ENCODE measurements at places on chromosomes 4 and X. TPM values are rescaled to one million over a fixed set of nuclear protein-coding genes. Genes with fewer than 3 reads are reported as not detected.

Gene MAGEA10
- not detected for total RNA-seq

Gene CT45A5
- not detected for total RNA-seq

Gene SPATA18
- 4.4 TPM for total RNA-seq

Gene HSD17B13
- 0.22 TPM for total RNA-seq

Gene SGMS2
- 96.4 TPM for total RNA-seq

Gene PCYT1B
- 2.1 TPM for total RNA-seq

Gene POF1B
- total RNA-seq: not detected

Gene GUCY1A1
- 0.11 TPM for total RNA-seq

Gene FAM47C
- total RNA-seq: not detected

Gene CBLL2
- total RNA-seq: not detected

Gene BEND4
- total RNA-seq: 0.12 TPM

Gene ANOS1
- 7.9 TPM for total RNA-seq

Gene GYPE
- 0.25 TPM for total RNA-seq

Gene CT45A1
- not detected for total RNA-seq

Gene ARX
- total RNA-seq: not detected

Gene RASGEF1B
- 1.1 TPM for total RNA-seq

Data from uterine smooth muscle cell (primary cell).